ENCODE measurements at places on chromosomes 6 and 20.

DNA sequence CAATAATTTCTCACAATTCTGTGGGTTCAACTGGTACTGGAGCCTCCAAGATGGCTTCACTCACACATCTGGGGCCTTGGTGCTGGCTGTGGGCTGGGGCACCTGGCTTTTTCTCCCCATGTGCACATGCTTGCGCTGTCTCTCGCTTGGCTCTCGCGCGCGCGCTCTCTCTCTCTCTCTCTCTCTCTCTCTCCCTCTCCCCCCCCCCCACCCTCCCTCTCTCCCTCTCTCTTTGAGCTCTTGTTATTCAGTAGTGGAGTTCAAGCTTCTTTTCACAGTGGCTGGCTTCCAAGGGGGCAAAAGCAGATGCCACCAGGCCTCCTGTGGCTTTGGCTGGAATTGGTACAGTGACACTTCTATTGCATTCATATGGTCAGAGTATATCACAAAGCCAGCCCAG, 10.8 kb upstream of the TBCC start:
- DNase-seq = no peak

- no peak for DNase-seq
These were observed 165.4 kb upstream of the CITED2 start for GRCh38 chr6:139539852-139540251.

DNA sequence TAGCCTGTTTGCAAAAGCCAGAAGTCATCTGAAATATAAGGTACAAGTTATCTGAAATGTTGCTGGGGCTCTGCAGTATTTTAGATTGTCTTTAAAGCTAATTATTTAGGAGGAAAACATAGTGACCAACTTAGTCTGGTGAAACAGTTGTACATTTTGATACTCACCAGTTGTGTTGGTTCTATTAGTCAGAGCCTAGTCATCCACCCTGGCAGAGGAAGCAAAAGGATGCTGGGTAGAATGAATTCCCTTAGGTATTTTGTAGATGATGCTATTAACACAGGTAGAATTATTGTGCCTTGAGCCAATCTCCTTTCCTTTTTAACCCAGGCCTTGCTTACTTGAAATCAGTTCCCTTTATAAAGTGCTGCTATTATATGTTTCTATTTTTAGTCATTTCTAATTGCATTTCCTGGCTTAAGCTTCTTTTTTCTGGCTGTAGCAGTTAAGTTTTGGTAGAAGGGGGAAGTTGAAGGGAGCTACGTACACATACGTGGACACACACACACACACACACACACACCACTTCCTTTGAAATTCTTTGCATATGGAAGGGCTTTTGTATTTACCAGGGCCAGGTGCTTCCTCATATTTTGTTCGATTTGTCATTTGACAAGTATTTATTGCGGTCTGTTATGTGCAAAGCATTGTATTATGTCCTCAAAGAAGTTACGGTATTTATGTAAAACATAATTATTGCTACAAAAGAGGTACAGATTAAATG, 82.4 kb downstream of the RTN4IP1 start:
- no peak for DNase-seq

DNA sequence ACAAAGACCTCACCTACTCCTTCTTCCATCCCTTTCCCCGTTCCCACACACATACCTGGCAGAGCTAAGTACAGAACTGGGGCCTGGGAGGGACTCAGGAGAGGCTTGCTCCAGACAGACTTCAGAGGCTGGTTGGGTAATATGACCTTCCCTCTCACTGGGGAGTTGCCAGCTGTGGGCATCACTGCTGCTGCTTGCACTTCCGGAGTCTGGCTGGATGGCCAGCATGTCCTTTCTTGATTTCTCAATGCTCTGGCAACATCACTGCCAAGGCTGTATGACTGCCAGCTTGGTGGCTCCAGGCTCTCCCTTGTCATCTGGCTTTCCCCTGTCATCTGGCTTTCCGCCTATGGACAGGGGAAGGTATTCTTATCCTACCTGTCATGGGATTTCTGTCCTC, 47.8 kb downstream of the CDH22 start:
- DNase-seq = no peak

GRCh38 chr6:149464411-149464810, 20.4 kb downstream of the ZC3H12D start:
- DNase-seq = no peak

- DNase-seq = no peak
These were observed 253.2 kb downstream of the HAO1 start for GRCh38 chr20:7687065-7687464.

GRCh38 chr6:91710342-91710741, 1123.5 kb upstream of the MAP3K7 start:
- no peak for DNase-seq

GRCh38 chr20:17557675-17558006, 12.2 kb upstream of the DSTN start:
- no peak for DNase-seq

- DNase-seq = no peak
These were observed 96.7 kb downstream of the FYN start for GRCh38 chr6:111776236-111777221.

DNA sequence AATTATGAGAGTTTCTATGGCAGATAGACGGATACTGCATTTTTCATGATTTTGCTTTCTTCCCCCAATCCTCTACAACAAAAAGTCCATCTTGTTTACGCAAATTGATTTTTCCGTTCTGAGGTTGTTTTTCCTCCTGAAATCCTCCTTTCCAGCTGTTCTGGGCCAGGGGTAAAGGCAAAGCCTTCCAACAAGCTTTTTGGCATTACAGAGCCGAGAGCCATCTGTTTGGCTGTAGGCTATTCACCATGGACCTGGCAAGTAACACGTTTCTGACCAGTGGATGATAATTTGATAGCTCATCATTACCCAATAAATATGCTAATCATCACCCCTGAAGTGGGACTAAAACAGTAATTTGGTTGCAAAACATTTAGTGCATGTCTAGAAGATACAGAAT, 226.5 kb downstream of the CBLN4 start:
- no peak for DNase-seq

- DNase-seq = no peak
These were observed 613.7 kb upstream of the FLRT3 start for GRCh38 chr20:14951105-14951504.

DNA sequence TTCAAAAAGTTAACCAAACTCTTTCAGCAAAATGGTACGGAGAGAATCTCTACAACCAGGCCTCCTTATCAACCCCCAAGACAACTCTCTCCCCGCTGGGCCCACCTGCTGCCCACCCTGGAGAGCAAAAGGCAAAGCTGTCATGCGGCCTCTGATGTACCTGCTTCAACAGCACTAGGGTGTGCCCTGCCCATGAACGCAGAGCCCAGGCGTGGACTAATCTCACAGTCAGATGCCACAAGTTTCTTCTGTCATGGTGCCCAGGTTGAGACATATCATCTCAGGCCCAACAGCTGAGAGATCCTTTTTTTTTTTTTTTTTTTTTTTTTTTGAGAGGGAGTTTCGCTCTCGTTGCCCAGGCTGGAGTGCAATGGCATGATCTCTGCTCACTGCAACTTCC, 26.3 kb downstream of the SLC2A4RG start:
- DNase-seq = no peak

DNA sequence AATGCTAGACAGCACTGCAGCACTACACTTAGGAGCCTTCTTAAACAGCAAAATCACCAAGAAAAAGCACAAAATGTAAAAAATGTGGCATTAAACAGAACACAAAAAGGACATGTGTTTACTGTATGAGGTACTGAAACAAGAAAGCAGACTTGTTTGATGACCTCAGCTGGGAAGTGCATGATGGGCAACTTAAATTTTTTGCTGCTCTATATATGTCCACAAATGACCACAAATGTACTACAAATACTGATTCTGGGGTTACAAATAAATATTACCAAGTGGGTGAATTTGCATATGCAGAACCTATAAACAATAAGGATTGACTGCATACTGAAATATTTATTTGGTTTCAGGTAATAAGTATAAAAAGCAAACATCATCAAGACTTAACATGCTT, 13.1 kb downstream of the RAB23 start:
- DNase-seq = no peak

GRCh38 chr20:64242003-64242796, 13.3 kb upstream of the PCMTD2 start:
- DNase-seq = no peak

All from CD4-positive, alpha-beta T cell treated with Interleukin-12 subunit alpha and Interleukin-12 subunit beta, for 1 hour (primary cell).